ENCODE measurements at places on chromosomes 7 and 10.
A peak's percentile ranks its signal among the peaks of the same experiment; 100 is the strongest.

DNA sequence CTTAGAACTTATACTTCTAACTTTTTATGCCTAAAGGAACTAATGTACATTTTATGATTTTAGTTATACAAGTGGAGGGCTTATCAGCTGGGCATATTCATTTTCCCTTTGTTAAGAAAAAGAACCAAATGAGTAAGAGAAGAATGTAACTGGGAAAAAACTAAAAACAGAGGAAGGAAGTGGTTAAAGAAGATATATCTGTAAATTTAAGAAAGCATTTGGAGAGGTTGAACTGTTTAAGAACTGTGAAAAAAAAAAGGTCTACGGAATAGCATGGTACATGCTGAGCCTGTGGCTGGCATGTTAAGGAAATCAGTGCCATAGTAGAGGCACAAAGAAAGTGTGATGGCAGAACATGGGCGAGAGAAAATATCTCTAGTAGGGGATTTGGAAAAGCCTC, 6.2 kb downstream of the MDFIC start:
- no peak for DNase-seq

DNA sequence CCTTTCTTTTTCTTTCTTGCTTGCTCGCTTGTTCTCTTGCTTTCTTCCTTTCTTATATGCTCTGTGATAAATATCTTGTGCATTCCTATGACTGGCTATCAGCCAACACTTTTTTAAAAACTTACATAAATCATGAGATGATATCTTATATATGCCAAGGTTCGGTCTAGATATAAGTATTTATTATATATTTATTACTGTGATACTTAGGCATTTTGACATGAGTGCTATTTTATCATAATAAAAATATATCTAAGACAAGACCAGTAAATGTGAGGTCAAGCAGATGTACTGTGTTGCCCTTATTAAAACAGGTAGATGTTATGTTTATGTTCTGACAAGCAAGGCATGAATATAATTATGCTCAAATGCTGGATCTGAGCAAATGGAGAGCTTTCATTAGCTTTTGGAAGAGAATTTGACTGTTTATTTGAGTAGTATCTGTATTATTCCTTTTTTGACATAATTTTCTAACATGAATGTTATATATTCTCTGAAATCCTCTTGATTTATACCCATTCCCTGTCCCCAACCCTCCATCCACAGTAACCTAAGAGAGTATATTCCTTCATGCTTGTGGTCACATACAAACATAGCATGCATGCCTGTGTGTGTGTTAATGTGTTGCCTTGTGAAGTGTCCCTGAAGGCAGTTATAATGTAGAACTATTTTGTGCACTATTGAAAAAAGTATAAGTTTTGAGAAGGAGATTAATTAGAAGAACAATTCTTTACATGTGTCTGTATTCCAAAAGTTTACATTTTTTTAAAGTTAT, 158.0 kb downstream of the HDAC9 start:
- no peak for DNase-seq

GRCh38 chr10:100805543-100806355, 60.4 kb downstream of the PAX2 start:
- no peak for DNase-seq

GRCh38 chr10:102113956-102114857, 6.0 kb downstream of the LDB1 start:
- peak; percentile 54 for DNase-seq

- peak; percentile 17 for DNase-seq
Measured at GRCh38 chr7:122135275-122135674, 8.8 kb downstream of the AASS start.

DNA sequence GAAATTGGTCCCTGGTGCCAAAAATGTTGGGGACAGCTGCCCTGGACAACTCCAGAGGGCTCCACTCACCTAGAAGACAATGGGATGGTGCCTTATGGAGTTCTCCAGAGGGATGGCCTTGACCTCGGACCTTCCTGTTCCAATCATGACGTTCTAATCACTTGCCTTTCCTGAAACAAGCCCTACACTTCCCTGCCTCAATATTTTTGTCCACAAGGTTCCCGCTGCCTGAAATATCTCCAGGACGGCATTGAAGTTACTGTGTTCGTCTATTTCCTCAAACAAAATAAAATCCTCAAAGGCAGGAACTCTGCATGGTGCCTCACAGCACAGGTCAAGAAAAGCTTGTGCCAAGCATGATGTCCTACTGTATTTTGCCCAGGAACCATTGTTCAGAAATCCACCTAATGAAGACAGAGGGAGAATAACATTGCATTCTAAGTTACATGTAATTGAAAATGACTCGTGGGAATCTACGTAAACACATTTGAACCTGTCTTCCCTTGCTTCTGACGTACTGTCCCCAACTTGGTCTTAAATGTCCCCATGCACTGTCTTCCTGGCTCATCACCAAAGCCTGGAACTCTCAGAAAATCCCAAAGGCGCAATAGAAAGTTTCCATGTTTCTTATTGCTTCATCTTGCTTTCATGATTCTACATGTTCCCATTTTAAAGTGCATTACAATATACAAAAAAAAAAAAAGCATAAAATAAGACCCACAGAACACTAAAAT, 342.3 kb upstream of the NRP1 start:
- DNase-seq, result no peak

GRCh38 chr10:13272164-13272571, 27.7 kb downstream of the PHYH start:
- DNase-seq, result peak; percentile 38

All from NCI-H69 (cell line).